ENCODE measurements at places on chromosomes 1 and 21.

DNA sequence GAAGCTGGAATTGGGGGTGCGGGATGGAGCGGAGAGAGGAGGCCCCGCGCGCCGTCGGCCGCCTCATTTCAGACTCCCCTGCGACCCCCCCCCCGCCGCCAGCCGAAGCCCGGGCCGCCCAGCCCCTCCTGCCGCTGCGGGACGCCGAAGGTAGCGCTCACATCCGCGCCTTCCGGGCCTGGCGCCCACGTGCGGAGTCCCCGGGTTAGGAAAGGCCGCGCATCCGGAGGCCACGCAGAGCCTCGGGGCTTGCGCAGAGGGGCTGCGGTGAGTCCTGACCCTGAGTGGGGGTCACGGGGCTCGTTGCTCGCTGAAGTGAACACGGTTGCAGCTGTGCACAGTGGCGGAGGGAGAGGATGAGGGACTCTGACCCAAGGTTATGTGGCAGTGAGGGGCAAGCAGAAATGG is 552 bp upstream of the ZNF496 start:
- no peaks in the 10 kb centered on the region for H3K36me3 ChIP-seq
- DNase-seq = peak; percentile 58
- H3K27me3 ChIP-seq = no peaks in the 10 kb centered on the region

DNA sequence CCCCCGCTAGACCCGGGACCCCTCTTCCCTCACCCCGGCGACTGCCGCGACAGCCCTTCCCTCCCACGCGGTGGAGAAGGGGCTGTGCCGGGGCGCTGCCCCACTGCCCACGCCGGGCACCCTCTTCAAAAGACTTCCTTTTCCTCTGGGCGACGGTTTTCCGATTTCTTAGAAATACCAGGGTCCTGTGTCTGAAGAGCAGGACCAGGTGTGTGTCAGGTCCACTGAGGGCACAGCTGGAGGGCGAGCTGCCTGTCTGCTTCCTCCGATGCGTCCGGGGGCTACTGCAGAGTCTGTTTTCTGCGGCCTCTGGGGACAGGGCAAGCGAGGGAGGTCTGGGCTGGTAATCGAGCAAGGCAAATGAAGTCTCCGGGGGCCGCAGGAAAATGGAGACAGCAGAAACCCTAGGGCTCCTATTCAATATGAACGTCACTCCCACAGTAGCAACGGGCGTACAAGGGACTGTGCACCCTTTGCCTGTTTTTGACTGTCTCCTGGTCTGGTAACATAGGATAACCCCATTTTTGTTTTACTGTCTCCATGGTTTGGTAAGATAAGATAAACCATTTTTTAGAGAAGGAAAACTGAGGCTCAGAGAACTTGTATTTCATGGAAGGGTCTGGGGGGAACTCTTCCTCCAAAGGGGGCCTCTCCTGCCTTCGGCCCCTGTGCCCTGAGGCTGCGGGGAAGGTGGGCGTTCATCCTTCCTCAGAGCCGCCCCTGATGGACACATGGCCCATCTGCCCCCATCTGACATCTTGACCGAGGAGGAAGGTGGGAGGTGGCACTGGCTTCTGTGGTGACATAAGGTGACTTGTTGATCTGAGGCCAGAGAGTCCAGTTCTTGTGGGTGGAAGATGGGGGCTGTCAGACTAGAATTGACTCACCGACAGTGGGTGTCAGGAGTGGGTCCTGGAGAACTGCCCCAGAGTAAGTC is 970 bp downstream of the TNFRSF1B start:
- no peaks in the 10 kb centered on the region for H3K36me3 ChIP-seq
- no peaks in the 10 kb centered on the region for H3K4me1 ChIP-seq
- H3K27me3 ChIP-seq = no peaks in the 10 kb centered on the region
- H3K27ac ChIP-seq = peak overlapping the region; percentile 98
- peak; percentile 58 for DNase-seq

DNA sequence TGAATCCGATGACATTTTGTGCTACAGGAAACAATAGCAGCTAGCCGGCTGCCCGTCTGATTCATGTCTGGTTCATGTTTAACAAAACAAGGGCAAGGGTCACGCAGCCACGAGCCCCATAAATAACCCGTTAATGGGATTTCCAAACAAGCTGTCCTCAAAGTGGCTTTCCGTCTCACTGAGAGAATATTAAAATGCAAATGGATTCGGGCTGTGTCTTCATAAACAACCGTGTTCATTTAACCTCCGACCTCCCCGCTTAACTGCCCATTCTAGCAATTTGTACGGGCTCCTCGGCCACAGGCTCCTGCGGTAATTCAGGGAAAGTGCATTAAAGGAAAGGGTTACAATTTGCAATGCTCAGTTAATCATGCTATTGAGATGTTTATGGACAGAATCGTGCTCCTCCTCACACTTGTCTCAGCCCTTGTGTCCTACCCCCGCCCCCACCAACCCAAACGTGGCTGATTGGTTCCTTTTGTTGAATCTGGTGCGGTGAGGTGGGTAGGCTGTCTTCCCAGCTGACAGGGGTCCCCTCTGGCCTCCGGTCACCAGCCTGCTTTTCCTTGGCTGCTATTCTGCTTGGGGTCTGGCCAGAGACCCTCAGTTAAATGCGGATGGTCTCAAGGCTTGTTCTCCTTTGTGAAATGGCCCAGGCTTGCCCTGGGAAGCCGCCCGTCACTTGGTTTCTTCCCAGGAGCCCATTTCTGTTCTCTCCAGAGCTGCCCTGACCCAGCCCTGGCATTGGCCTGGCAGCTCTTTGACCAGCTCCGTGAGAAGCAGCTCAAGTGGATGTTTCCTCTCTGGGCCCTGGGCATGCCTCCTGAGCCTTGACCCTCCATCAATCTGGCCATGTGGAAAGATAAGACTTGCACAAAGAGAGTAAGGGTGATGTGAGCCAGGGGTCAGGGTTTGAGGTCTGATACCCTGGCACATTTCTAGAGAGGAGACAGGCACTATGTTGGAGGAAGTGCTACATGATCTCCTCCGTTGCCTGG is 200.7 kb upstream of the POU3F1 start:
- peak overlapping the region; percentile 8 for H3K4me3 ChIP-seq
- peaks cover 6% of the 10 kb centered on the region for H3K4me1 ChIP-seq
- H3K27ac ChIP-seq = no peak overlapping the region
- peak; percentile 59 for DNase-seq
- H3K27me3 ChIP-seq = no peaks in the 10 kb centered on the region
- H3K36me3 ChIP-seq = no peaks in the 10 kb centered on the region

DNA sequence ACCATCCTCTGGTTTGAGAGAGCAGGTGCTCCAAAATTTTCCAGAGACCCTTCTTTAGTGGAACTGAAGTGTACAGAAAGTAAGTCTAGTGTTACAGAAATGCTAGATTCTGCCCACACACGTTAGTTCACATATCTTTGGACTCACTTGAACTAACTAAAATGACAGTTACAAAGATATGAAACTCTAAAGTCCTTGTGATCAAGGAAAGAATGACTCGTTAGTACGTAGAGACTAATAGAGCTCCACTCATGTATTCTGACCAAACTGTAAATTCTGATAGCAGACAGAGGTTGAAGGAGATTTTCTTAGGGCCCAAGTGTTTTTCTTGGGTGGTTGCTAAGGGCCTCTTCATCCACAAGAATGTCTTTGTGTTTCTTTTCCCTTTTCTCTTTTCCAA is 491.5 kb upstream of the B3GALT2 start:
- H3K27ac ChIP-seq = no peak overlapping the region
- no peaks in the 10 kb centered on the region for H3K36me3 ChIP-seq
- peaks cover 4% of the 10 kb centered on the region for H3K4me1 ChIP-seq
- DNase-seq = no peak
- H3K27me3 ChIP-seq = no peaks in the 10 kb centered on the region
- no peak overlapping the region for H3K4me3 ChIP-seq

DNA sequence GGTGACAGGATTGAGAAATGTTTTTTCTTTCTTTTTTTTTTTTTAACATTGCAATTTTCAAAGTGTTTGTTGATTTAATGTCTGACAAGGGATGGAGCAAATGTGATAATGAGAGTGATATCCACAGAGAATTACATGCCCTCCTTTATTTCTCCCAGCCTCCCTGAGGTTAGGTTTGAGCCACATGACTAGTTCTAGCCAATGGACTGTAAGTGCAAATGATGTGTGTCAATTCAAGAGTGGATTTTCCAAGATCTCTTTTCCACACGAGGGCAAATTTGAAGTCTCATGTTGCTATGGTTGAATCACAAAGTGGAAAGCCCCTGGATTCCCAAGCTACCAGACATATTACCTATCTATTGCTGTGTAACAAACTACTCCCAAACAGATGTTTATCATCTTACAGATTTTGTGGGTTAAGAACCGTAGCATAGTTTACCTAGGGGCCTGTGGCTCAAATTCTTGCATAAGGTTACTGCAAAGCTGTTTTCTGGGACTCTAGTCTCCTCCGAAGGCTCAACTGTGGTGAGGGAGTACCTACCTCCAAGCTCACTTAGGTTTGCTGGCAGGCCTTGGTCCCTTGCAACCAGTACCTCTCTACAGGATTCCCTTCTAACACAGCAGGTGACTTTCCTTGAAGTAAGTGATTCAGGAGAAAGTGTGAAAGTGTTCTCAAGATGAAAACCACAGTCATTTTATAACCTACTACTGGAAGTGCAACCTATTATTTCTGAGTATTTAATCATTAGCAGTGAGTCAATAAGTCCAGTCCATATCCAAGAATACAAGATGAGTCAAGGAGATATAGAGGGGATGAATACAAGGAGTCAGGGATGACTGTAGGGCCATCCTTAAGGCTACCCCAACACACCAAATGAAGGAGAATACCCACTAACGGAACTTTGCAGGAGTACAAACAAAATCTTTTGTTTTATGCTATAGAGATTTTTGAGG is 533.6 kb downstream of the PTPRC start:
- no peak overlapping the region for H3K27ac ChIP-seq
- no peaks in the 10 kb centered on the region for H3K27me3 ChIP-seq
- no peaks in the 10 kb centered on the region for H3K36me3 ChIP-seq
- no peak overlapping the region for H3K4me3 ChIP-seq

- peaks cover 14% of the 10 kb centered on the region for H3K36me3 ChIP-seq
- no peak for DNase-seq
- H3K4me1 ChIP-seq = no peaks in the 10 kb centered on the region
- H3K27ac ChIP-seq = peak overlapping the region; percentile 76
- no peaks in the 10 kb centered on the region for H3K27me3 ChIP-seq
These were observed 25.0 kb downstream of the GORAB start for GRCh38 chr1:170556917-170557316.

- no peaks in the 10 kb centered on the region for H3K4me1 ChIP-seq
- no peak for DNase-seq
- no peak overlapping the region for H3K4me3 ChIP-seq
- H3K27me3 ChIP-seq = no peaks in the 10 kb centered on the region
- no peaks in the 10 kb centered on the region for H3K36me3 ChIP-seq
These were observed 236.2 kb downstream of the NFIA start for GRCh38 chr1:61318319-61319125.

DNA sequence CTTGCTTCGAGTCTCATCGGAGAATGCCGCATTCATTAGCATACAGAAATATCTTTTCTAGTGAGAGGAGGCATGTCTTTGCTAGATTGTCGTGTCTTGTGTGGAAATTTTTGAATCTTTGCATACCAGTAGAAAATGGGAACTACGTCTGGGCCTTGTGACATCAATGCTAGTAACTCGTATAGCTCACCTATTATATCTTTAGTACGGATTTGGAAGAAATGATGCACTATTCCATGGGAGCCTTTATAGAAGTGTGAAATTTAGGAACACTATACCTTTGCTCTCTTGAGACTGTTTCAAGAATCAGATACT is 835 bp downstream of the UHMK1 start:
- peak overlapping the region; percentile 83 for H3K4me3 ChIP-seq
- no peak for DNase-seq

DNA sequence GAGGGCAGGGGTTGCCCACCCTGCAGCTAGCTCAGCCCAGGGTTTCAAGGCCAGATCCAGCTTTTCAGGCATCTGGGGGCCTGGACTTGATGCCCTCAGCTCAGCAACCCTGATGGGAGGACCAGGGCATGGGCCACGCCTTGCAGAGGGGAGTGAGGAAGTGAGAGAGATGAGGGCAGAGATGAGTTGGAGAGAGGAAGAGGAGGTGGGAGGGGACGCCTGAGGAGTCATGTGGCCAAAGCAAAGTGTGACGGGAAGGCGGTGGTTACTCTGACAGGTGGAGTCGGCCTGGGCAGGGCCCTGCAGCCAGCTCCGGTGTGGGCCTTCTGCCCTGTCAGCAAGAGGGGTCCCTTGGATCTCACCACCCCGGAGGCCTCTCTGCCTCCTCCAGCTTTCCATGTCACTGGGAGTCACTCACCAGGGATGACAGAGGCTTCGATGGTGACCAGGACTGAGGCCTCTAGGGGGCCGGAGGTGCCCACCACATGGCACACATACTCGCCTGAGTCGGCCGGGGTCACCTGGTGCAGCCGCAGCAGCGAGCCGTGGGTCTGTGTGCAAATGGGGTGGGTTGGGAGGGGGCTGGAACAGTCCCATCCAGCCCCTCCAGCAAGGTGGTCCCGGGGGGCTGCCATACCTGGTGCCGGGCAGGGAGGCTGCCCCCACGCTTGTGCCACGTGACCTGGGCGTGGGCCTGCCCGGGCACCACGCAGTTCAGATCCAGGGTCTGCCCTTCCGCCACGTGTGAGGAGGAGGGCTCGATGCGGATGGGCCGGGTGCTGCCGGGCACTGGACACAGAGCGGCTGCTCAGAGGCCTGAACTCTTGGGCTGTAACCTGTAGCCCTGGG is 40.4 kb downstream of the LDLRAD2 start:
- peaks cover 93% of the 10 kb centered on the region for H3K36me3 ChIP-seq
- H3K4me3 ChIP-seq = no peak overlapping the region
- H3K27ac ChIP-seq = peak overlapping the region; percentile 74
- DNase-seq = peak; percentile 75
- no peaks in the 10 kb centered on the region for H3K4me1 ChIP-seq
